ENCODE measurements at places on chromosomes 1 and 21.

DNA sequence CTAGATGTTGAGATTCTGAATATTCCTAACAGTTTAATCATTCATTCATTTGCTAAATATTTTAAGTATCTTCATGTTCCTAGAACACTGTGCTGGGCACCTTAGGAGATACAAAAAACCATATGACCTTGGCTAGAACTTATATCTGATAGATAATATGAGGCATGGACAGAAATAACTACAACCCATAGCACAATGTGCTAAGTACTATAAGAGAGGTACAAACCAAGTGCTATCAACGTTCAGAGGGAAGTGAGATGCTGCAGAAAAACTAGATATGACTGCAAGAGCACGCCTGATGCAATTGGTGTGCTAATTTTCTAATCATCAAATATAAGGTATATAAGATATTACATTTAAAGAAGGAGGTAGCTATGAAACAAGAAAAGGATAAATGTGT is 10.7 kb downstream of the NMNAT2 start:
- DNase-seq: no peak

DNA sequence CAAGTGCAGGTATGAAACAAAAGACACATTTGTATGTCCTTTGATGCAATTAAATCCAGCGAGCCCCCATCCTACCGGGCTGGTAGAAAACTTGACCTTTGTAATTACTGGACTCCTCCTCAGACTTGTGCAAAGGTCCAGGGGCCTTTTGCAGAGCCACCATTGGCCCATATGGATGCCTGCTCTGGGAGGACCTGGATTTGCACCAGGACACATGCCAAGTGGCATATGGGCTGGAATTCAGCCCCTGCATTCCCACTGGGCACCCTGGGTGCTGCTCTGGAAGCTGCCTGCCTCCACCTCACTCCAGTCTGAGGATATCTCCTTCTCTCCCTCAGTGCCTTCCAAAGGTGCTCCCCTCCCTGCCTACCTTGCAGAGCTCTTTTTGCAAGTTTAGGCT is 36.0 kb downstream of the LACTBL1 start:
- DNase-seq: no peak

- DNase-seq: no peak
These were observed 699 bp downstream of the ECHDC2 start for GRCh38 chr1:52920791-52921291.

DNA sequence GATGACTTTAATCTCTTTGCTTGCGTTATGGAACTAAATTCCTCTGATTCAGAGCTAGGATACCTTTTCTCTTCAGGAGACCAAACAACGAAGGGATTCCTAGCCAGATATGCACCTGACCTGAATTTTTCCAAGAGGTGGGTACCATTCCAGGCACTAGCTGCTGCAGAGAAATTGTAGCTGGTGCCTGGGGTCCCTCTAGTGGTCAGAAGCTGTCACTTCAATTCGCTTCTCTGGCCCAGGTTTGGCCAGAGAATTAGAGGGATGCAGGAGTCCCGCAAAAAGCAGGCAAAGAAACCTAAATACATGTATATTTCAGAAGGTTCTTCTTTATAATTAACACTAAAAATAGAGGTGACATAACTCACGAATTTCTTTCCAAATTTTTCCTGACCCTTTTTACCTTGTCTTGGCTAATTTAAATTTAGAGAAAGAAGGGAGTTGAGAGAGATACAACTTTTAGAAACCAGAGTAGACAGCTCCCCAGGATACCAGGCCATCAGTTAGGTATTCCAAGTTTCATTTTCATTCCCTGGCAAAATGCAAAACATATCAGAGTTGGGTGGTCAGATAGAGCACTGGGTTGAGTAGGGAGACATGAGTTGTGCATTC is 9.6 kb downstream of the ACKR1 start:
- DNase-seq: peak; percentile 30

GRCh38 chr1:62621907-62622306 is 24.6 kb downstream of the ANGPTL3 start:
- DNase-seq: no peak

DNA sequence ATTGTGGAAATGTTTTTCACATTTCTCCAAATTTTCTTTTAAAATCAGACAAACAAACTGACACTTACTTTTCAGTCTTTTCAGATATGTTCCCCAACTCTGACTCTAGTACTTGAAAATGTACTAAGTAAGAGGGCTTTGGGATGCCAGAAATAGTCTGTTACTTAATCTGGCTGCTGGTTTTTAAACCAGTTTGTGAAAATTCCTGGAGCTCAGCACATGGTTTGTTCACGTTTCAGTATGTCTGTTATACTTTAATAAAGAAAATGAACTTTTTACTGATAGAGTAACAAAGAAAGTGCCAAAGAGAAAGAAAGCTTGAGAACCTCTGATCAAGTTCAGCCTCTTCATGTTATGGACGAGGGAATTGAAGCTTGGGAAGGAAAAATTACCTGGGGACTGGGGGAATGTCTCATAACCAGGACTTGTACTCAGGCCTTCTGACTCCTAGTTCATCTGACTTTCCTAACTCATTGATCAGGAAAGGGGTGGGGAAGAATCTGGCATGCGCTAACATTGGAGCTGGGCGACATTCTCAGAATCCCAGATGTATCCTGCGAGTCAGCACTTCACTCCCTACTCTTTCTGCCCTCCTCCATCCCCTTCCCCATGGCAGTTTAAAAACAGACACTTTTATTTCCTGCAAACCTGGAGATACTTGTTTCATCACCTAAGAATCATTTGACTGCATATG is 30.8 kb upstream of the DNAJC6 start:
- no peak for DNase-seq

DNA sequence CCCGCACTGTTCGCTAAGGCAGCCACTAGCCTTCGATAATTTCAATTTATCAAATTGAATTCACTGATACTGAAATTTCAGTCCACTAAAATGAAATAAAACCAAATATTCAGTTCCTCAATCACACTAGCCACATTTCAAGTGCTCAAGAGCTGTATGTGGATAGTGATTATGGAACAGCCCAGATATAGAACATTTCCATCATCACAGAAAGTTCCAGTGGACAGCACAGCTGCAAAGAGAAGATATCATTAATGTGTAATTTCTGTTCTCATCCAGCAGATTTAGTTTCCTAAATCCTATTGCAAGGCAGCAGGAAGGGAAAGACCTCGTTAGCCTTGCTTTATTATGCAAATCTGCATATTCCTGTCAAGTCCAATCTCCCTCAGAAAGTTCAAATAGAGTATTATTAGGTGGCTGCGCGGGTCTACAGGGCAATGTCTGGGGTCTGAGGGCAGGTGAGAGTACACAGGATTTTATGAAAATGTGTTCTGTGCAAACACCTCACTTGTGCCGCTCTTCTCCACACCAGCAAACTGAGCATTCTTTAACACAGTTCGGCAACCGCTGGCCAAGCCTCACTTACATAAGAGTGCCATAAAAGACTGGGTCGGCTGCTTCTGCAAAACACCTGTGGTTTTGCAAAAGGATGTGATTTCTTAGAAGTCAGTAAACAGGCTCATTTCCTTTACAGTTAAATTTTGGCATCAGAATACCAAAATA is 22.4 kb downstream of the CAPZB start:
- no peak for DNase-seq

DNA sequence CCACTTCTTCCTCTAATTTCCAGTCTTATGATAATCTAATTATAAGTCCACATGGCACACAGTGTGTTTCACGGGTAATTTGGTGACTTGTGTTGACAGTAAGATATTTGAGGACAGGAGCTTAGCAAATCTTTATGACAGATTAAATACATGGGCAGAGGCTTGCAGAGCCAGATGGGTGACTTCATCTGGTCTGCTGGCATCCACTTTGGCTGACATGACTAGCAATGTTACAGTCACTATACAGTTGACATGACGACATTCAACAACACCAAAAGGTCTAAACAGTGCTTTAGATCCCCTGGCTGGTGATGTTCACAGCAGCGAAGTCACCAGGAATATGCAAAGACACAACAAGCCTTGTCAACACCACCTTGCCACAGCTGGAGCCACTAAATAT is 147.2 kb downstream of the ETS2 start:
- DNase-seq: no peak

DNA sequence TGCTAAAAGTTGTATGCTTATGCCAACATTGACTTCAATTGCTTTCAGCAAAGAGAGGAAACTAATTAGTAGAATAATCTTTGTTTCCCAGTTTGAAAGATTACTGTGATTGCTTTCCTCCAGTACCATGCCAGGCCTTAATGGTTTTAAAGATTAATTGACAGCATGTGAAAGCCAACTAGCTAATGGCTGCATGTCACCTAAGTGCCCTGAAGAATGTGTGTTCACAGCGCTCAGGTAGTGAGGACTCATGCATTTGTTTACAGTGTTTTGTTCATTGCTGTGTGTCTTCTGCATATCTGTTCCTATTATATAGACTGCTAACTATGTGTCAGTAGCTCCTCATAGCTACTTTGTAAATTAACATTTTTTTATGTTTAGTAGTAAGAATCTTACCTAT is 335.6 kb downstream of the LRRIQ3 start:
- DNase-seq: no peak

- no peak for DNase-seq
These were observed 305.5 kb upstream of the PRMT6 start for GRCh38 chr1:106751002-106751401.

- DNase-seq: no peak
These were observed 11.9 kb upstream of the PKNOX1 start for GRCh38 chr21:42962380-42963007.

DNA sequence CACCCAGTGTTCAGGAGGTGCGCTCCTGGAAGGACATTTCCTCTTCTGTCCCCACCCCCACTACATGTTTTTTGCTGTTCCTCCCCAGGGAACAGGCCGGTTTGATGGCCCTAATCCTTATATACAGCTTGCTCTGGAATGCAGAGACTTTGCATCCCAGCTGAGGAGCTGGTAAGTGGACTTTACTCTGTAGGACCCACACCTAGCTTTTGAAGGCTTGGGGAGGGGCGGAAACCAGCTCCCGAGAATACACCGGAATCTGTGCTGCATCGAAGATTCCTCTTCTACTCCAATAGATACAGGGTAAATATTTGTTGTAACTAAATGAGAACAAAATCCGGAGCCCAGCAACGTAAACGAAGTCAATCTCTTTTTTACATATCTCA is 1.2 kb upstream of the CGN start:
- no peak for DNase-seq

- no peak for DNase-seq
These were observed 236.8 kb upstream of the FMN2 start for GRCh38 chr1:239854922-239855321.

DNA sequence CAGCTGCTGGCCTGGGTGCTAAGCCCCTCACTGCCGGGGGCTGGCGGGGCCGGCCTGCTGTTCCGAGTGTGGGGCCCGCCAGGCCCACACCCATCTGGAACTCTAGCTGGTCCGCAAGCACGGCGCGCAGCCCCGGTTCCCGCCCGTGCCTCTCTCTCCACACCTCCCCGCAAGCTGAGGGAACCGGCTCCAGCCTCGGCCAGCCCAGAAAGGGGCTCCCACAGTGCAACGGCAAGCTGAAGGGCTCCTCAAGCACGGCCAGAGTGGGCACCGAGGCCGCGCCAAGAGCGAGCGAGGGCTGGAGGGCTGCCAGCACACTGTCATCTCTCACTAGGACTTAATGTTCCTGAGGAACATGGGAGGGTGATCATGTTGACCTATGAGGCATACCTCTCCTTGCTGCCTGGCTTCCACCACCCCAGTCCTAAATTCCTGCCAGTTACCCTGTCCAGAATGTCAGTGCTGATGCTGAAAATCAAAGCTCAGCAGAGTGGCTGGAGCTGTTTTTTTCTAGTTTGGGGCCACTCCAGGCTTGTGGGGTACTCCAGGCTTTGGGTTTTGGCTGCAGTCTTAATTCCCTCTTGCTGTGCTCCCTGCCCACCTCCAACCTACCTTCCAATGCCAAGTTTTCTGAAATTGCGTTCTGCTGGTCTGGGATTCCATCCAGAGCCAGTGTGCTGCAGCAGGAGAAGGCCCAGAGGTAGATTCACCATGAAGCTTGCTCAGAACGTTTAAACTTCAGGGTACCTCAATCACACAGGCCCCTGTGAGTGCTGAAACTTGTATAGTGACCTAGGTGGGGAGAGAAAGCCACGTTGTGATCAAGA is 44.2 kb upstream of the LPGAT1 start:
- DNase-seq: no peak

- no peak for DNase-seq
These were observed 34.0 kb downstream of the MTR start for GRCh38 chr1:236829085-236829484.

- DNase-seq: no peak
These were observed 82.9 kb downstream of the ARID4B start for GRCh38 chr1:235244974-235245592.

- no peak for DNase-seq
These were observed 55.3 kb downstream of the SHCBP1L start for GRCh38 chr1:182897696-182898095.

DNA sequence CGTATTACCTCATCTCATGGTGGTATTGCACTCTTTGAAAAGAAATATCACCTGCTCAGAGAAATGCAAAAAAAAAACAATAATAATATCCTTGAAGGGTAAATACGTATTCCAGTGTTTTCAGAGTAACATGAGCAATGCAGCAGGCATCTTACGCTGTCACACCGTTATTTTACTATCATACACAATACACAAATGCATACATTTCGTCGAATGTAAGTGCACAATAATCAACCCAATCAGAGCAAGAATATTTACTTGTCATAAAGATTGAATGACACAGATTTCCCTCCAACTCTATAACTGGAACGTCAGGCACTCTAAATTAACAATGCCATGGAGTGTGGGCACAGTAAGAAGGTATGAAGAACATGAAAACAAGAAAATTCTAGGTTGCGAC is 1050.1 kb downstream of the PLA2G4A start:
- DNase-seq: no peak

DNA sequence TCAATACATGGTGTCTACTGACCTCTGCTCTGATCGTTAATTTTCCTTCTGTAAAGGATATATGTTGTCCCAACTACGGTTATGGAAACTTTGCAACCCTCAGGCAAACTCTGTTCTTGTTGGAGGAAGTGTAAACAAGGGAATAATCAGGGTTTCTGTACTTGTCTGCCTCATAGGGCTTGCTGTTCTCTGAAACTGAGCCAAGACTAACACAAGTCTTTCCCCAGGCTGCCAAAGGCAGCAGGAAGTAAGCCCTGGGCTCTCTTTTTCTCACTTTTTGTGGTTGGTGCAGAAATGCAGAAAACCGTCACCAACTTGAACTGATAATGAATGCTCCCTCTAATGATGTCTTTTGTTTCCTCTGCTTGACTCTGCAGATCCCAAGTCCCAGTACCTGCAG is 7.6 kb downstream of the CYP4X1 start:
- DNase-seq: no peak

Measured in stimulated activated CD4-positive, alpha-beta T cell treated with anti-CD3 and anti-CD28 coated beads, Interleukin-2, amount 100 ng/mL, for 48 hours (primary cell).